ENCODE measurements at places on chromosomes 1 and 21. TPM values are rescaled to one million over a fixed set of nuclear protein-coding genes. Genes with fewer than 3 reads are reported as not detected.
A peak's percentile ranks its signal among the peaks of the same experiment; 100 is the strongest.

GBP7 gene
- 0.04 TPM for total RNA-seq

CD34 gene
- total RNA-seq, result 62.2 TPM

ETNK2 gene
- total RNA-seq, result 3.1 TPM

NMNAT1 gene
- total RNA-seq, result 13.2 TPM

SPOCD1 gene
- 0.13 TPM for total RNA-seq

FCRL2 gene
- not detected for total RNA-seq

MCOLN2 gene
- 0.18 TPM for total RNA-seq

TRPM2 gene
- total RNA-seq, result 0.89 TPM

DNA sequence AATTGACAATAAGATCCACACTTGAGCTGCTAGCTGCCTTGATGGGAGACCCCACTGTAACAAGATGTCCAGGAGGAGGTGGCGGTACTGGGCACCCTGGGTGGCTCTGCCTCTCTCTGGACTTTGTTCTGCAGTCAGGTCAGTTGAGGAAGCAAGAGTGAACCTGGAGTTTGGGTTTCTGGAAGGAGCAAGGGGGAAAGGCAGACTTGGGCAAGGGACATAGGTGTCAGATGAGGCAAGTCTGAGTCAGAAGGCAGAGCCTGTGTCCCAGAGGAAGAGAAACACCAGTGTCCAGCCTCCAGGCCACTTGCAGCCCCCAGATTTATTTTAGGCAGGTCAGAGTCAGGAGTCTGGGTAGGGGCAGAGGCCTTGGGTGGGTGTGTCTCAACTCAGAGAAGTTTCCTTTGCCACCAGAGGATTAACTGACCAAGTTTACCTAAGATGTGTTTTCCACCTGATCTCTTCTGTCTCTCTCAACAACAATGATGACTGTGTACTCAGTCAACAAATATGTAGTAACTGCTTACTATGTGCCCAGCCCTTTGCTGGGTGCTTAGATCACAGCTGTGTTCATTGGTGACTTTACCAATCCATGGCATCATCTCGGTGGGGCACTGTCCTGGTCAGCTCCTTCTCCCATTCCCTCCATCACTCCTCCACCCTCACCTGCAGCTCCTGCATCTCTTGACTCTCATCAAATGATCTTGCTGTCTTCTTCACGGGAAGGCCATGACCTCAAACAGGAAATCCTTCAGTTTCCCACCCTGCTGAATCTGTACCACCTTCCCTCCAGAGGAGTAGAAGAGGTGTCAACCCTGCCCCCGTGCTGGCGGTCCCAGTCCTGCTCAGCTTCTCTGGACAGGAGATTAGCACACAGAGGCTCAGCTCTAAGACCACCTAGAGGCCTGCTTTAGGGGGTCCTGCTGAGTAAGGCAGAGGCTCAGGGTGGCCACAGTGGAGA is 36.6 kb downstream of the ELF3 start:
- no peak for DNase-seq

DNA sequence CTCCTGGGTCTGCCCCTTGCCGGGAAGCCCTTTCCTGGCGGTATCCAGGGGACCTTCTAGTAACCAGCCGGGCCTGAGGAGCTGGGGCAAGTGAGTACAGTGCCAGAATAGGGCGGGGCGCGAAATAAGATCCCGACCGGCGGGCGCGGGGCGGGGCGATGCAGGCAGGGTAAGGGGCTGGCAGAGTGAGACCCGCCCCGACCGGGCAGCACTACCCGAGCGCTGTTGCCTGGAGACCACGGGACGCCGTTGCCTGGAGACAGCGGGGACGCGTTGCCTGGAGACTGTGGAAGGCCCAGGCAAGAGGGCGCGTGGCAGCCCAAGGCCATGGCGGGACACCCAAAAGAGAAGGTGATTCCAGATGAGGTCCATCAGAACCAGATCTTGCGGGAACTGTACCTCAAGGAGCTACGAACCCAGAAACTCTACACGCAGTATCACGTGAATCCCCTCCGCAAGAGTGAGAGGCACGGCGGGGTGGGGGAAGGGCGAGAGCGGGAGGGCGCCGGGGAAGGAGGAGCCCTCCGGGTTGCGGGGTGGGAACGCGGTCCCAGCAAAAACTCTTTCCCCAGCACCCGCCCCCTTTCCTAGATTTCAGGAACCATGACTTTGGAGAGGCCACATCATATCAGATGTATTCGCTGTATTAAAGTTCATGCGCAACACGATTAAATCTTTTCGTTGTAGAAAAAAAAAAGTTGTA is 24.3 kb downstream of the EBNA1BP2 start:
- DNase-seq, result peak; percentile 69

DNA sequence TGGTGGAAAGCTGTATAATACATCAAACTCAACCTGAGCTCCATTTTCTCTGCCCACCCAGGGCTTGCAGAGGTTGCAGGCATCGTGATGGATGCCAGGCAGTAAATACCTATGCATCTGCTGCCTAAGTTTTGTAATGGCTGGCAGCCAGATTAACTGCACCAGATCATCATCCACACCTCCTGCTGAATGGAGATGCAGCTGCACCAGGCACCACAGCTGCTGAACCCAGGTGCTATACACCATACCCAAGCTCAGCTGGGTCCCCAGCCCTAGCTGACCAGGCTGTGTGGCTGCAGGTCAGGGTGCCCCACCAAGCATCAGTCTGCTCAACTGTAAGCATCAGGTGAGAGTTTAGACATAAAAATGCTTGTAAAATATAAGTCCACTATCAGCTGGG is 6.7 kb upstream of the SNAPIN start:
- DNase-seq, result no peak

GRCh38 chr1:227892489-227893299 is 55.0 kb downstream of the WNT9A start:
- peak; percentile 27 for DNase-seq

- no peak for DNase-seq
Observed at GRCh38 chr1:41622859-41623732, 138.6 kb upstream of the EDN2 start.

DNA sequence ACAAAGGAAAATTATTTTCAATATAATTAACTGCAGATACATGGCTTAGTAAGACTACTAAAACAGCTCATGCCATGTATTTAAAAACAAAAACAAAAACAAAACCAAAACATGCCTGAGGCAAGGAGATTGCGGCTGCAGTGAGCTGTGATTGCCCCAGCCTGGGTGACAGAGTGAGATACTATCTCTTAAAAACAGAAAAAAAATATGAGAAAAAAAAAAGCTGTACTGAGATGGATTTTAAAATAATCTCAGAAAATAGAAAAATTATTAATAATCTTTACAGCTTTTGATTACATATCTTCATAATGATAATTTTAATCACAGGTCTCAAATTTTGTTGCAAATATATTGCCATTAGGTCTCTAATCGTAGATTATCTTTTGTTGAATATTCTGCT is 24.0 kb upstream of the LIN9 start:
- DNase-seq, result no peak

- DNase-seq, result no peak
Observed at GRCh38 chr1:9038881-9039760, 12.9 kb upstream of the SLC2A7 start.

GRCh38 chr1:228691926-228692325 is 43.4 kb upstream of the RHOU start:
- peak; percentile 39 for DNase-seq

GRCh38 chr1:24455272-24455671 is 39.7 kb downstream of the NIPAL3 start:
- no peak for DNase-seq

GRCh38 chr21:28235169-28235895 is 757.3 kb downstream of the LTN1 start:
- peak; percentile 41 for DNase-seq

GRCh38 chr1:98005326-98006010 is 84.6 kb upstream of the DPYD start:
- no peak for DNase-seq

GRCh38 chr1:38332649-38333310 is 286.2 kb upstream of the POU3F1 start:
- no peak for DNase-seq

GRCh38 chr1:223683586-223684487 is 18.3 kb upstream of the CAPN8 start:
- peak; percentile 76 for DNase-seq

- DNase-seq, result no peak
Observed at GRCh38 chr1:229230893-229231753, 39.8 kb upstream of the RAB4A start.

- DNase-seq, result no peak
Observed at GRCh38 chr1:245577191-245578157, 422.7 kb downstream of the KIF26B start.

- no peak for DNase-seq
Observed at GRCh38 chr1:238176441-238176840, 285.7 kb upstream of the ZP4 start.

DNA sequence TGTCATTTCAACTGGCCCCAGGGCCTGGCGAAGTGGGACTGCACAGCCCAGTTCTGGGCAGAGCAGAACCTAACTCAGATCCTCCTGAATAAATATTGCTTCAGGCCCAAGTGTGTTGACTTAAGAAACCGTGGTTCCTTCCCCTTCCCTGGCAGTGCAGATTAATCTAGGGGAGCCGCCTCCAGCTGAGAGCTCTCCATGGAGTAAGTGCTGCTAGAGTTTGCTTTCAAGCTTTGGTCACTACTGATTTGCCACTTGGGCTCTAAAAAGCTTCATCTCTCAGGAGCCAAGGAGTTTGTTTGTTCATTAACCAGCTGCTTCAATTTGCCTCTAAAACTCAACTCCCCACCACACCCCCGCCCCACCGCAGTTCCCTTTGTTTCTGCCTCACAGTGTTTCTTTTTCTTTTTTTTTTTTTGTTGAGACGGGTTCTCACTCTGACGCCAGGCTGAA is 112.1 kb downstream of the DTL start:
- no peak for DNase-seq

GRCh38 chr1:156055281-156056048 is 883 bp downstream of the LAMTOR2 start:
- no peak for DNase-seq

GRCh38 chr1:166960858-166961474 is 14.4 kb downstream of the ILDR2 start:
- no peak for DNase-seq

Measured in muscle of leg (tissue), 16 donors.